IgD-negative memory B cell (primary cell): ENCODE measurements at places on chromosomes 1 and 21. TPM values are rescaled to one million over a fixed set of nuclear protein-coding genes. Genes with fewer than 3 reads are reported as not detected.

Gene INSRR
- polyA plus RNA-seq = not detected

Gene SPRR2A
- polyA plus RNA-seq = not detected

Gene PEX11B
- polyA plus RNA-seq = 42.3 TPM

Gene PNRC2
- 143 TPM for polyA plus RNA-seq

Gene SMCP
- polyA plus RNA-seq = not detected
